AG08395 (cell line): ENCODE measurements at places on chromosomes 12 and 14.
A peak's percentile ranks its signal among the peaks of the same experiment; 100 is the strongest.

DNA sequence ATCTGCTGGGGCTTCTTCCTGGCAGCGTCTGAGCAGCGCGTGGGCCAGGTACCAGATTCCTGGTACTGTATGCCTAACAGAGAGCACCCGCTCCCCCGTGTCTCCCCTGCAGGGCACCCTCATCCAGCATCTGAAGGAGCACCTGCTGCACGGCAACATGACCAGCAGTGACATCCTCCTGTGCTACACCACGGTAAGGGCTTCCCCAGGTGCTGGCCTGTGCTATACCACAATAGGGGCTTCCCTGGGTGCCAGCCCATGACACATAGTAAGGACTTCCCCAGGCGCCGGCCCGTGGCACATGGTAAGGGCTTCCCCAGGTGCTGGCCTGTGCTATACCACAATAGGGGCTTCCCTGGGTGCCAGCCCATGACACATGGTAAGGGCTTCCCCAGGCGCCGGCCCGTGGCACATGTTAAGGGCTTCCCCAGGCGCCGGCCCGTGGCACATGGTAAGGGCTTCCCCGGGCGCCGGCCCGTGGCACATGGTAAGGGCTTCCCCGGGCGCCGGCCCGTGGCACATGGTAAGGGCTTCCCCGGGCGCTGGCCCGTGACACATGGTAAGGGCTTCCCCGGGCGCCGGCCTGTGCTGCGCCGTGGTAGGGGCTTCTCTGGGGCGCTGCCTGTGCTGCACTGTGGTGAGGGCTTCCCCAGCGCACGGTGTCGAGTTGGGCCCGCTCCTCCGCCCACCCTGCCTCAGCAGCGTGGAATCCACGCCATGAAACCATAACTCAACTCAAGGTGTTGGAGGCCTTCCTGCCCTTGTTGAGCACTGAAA, 49.3 kb downstream of the AACS start:
- DNase-seq = no peak

GRCh38 chr14:35285168-35286002, 6.8 kb upstream of the PSMA6 start:
- peak; percentile 21 for DNase-seq

DNA sequence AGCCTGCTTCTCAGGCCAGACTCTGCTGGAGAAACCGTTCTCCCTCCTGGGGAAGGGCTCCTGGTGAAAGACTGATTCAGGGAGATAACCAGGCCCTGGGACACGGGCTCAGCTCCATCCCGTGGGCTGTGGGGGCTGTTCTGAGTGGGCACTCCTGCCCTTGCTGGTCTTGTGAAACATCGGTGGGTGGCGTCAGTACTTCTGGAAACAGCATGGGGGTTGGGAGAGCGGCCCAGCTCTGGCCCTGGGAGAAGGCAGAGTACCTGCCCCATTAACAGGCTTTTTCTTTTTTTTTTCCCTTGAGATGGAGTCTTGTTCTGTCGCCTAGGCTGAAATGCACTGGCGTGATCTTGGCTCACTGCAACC, 786 bp downstream of the SLC25A47 start:
- no peak for DNase-seq

DNA sequence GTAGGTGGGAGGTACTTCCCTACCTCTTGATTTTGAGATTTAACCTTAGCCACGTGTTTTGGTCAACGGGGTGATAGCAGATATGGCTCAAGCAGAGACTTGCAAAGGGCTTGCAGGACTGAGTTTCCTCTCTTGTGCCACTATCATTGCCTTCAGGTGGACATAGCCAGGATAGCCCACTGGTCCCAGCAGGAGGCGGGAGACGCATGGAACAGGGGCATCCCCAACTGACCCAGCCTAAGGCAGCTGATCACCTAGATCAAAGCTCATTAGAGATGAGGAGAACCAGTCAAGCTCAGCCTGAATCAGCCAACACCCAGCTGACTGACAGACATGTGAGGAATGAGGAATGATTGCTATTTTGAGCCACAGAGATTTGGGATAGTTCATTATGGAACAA, 49.6 kb downstream of the CALM1 start:
- DNase-seq = no peak

- DNase-seq = peak; percentile 37
Observed at GRCh38 chr12:79618848-79619404, 71.8 kb downstream of the PAWR start.

DNA sequence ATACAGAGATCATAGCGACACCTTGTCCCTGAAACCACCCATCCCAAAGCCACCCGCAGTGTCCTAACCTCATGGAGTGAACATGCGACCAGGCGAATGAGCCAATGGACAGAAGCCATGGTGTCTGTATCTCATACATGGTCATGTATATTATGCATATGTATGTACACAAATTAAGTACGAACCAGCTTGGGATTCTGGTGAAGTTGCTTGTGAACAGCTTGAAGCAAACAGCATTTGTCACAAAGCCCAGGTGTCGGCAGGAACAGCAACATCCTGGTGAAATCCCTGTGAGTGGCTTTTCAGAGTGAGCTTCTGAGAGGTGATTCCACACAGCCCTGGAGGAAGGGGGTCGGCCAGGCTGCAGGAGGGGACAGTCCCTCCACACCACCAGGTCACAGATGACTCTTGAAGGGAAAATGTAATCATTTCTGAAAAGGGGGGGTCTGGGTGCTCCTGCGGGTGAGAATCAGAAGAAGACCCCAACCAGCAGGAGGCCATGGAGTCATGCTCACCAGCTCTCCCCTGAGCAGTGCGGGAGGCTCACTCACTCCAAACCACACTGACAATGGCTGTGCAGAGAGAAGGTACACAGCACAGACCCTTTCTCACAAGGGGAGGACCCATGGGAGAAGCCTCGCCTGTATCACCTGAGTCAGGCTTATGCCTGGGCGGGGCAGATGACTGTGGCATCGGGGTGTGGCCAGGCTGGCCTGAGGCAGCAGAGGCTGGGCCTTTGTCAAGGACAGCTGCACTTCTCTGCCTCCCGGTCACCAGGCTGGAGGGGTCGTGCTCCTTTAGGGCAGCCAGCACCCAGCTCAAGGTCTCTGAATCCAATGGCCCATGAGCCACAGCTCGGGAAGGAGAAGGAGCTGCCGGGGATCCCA, 14.3 kb downstream of the CHGA start:
- no peak for DNase-seq

GRCh38 chr14:95337041-95337595, 17.4 kb upstream of the CLMN start:
- DNase-seq = no peak

DNA sequence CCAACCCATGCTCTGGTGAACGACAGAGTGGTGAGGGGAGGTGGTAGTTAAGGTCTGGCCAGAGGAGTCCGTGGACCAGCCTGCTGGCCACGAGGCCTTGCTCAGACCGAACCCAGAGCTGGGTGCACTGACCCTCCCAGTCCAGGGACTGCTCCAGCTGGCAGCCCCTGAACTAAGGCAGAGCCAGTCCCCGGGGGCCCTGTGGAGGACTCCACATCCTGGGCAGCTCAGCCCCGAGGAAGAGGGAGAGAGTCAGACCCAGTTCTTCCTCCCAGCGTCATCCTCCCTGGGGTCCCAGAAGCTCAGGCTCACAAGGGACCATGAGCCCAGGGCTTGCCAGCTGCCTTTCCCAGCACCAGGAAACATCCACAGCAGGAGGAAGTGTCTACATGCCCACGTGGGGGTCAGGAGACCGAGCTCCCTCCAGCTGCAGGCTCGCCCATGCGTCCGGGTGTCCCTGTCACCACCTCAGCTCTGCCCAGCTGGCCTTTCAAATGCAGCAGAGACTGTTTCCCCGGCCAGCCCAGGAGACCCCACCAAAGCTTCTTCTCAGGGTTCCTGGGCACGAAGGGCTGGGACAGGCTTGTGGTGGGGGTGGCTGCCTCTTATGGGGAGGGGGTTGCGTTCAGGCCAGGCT, 194.4 kb downstream of the KIF26A start:
- no peak for DNase-seq

GRCh38 chr14:51602310-51602709, 49.4 kb upstream of the FRMD6 start:
- DNase-seq = no peak

DNA sequence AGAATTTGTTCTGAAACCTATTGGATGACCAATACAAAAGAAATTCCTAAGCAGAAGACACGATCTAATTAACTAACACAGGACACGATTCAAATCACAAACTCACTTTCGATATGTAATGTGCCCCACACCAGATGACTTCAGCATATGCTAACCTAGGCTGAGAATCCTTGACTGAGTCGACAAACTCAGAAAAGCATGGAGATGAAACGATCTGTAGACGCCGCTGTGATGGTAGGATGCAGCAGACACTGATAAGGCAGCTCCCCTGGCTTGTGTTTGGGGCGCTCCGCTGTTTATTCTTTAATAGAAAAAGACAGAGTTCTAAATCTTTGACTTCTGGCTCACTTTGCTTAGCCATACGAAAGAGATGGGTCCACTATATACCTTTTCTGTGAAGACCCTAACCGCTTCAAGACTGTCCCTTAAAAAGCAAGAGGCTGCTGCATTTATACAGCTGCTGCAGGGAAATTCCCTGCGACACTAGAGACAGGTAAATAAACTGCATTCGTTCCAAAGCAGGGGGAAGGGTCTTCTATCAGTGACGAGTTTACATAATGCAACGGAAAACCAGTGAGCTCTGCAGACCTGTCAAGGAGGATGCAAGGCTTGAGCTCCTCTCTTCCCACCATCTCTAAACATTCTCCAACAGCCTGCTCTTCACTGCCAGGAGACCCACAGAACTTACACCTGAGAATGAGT, 929 bp downstream of the CHD8 start:
- DNase-seq = peak; percentile 9

GRCh38 chr14:91843437-91843836, 23.9 kb downstream of the TC2N start:
- no peak for DNase-seq

GRCh38 chr12:95547522-95548055, 3.7 kb downstream of the USP44 start:
- DNase-seq = peak; percentile 31

DNA sequence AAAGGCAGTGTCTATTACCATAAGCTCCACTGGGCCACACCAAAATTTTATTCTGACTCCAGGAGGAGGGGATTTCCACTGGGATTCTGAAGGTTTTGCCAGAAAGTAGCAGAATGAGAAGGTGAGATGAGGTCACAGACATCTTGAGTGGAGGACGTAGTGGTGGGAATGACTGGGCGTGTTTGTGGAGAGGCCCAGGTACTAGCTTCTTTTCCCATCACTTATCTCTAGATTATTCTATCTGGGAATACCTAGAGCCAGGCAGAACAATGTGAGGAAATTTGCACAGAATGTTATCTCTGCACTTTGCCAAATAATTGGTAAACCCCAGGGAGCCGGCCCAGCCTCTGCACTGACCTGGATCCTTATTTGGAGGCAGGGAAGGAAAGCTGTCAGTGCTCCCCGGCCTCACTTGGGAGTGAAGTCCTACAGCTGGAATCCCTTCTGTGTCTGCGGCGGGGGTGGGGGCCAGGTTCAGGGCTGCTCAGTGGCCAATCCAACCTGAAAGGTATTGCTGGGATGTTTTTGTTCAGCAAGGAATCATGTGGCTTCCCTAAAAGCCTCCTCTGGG, 129.4 kb downstream of the C12orf75 start:
- no peak for DNase-seq

DNA sequence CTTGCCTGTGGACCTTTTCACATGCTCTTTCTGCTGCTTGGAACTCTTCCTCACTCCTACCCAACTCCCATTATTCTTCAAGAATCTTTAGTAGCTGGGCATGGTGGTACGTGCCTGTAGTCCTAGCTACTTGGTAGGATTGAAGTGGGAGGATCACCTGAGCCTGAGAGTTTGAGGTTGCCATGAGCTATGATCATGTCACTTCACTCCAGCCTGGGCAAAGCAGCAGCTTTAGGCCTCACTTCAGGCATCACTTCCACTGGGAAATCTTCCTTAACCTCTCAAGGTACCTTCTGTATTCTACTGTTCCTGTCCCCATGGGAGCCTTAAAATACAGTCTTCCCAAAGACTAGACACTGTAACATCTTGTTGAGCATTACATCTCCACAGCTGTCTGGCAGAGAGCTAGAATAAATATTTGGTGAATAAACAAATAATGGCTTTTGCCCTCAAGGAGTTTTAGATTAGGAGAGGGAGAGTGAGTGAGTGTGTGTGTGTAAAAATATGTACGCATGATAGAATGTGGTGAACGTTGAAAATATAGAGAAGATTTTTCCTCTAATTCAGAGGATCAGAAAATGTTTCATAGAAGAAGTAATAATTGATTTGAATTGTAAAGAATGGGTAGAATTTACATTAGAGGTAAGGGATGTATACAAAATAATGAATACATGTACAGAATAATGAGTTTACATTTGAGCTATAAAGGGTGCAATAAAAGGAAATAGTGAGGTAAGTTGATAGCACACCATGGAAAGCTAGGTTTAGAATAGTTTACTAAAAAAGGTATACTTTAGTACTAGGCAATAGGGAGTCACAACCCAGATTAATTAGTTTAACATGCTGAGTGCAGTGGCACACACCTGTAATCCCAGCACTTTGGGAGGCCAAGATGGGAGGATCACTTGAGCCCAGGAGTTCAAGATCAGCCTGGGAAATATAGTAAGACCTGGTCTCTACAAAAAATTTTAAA, 29.2 kb upstream of the BMAL2 start:
- no peak for DNase-seq

DNA sequence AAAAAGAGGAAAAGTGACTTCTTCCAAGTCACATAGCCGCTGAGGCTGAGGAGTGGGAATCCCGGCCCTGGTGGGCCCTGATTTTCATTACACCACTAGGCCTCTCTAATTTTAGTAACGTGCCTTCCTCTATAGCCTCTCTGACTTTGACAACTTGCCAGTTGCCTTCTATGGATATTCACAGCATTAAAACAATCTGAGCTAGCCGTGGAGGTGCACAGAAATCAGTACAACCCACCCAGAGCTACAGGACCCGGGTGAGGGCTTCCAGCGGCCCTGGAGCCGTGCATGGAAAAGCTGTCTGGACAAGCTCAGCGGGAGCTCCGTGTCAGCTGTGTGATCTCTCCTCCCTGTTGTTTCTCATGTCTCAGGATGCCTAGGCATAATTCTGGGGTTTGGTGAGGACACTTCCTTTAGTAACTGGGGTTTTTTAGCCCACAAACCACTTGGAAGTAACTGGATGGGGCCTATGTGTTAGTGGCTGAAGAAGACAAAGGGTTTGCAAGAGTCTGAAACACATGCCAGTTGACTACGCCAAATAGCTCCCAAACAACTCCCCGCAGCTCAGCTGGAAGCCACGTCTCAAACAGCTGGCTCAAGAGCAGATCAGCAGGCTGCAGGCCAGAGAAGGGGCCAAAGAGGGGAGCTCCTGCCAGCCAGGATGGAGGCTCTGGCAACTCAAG, 53.0 kb downstream of the SSH1 start:
- DNase-seq = peak; percentile 77

- peak; percentile 58 for DNase-seq
Observed at GRCh38 chr14:93032421-93032936, 83.2 kb downstream of the ITPK1 start.

- peak; percentile 79 for DNase-seq
Observed at GRCh38 chr12:52871291-52872039, 22.7 kb upstream of the KRT78 start.

GRCh38 chr14:34409721-34410120, 52.3 kb downstream of the SPTSSA start:
- DNase-seq = no peak
